ENCODE measurements at places on chromosomes 12 and 14.

GRCh38 chr12:32139064-32139421 lies 32.4 kb downstream of the BICD1 start:
- DNase-seq, result peak; percentile 64

DNA sequence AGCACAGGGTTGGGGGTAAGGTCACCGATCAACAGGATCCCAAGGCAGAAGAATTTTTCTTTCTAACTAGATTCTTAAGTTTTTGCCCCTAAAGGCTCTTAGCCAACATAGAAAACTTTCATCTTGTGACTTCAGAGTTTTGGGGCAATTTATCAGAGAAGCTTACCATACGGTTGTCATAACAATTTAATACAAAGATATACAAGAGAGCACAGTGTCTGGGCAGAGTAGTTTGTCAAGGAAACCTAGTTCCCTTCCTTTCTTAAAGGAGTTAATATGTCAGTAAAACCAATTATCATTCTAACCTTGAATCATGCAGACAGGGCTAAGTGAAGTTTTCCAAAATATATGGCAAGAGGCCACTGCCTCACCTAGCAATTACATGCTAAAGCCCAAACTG lies 18.4 kb downstream of the NR2C1 start:
- DNase-seq, result no peak

DNA sequence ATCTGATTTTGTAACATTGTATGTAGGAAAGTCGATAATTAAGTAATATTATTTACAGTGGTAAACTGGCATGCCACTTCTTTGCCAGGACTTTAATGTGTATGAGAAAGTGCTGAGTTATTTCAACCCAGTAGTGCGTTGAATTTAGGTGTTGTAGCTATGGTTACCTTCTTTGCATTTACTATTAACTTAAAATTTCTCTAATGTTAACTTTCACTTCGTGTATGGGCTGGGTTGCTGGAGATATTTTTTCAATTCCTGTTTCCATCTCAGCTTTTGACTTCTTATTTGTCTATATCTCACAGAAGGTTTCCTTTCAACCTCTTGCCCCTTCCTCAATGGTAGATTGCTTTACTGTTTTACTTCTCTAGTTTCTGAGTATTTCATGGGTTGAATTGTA lies 1345.6 kb downstream of the FSCB start:
- no peak for DNase-seq

- DNase-seq, result no peak
Observed at GRCh38 chr14:32578181-32578580, 249.1 kb downstream of the AKAP6 start.

DNA sequence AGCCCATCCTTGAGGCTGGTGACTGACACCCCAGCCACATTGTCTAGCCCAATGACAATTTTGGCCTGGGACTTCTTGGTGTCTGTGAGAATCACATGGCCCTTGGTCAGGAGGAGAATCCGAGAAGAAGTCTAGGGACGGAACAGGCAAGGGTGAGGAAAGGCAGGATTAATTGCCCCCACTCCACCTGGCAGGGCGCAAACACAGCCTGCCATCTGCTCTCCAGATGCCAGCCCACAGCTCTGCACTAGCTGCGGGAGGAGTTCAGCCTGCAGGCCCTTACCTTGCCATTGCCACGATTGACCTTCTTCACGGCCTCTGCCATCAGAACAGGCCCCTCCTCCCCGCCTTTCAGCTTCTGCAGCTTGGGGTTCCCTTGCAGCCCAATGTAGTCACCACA lies 13.1 kb upstream of the TAC3 start:
- DNase-seq, result no peak

- no peak for DNase-seq
Observed at GRCh38 chr12:95959107-95959506, 16.0 kb downstream of the AMDHD1 start.

DNA sequence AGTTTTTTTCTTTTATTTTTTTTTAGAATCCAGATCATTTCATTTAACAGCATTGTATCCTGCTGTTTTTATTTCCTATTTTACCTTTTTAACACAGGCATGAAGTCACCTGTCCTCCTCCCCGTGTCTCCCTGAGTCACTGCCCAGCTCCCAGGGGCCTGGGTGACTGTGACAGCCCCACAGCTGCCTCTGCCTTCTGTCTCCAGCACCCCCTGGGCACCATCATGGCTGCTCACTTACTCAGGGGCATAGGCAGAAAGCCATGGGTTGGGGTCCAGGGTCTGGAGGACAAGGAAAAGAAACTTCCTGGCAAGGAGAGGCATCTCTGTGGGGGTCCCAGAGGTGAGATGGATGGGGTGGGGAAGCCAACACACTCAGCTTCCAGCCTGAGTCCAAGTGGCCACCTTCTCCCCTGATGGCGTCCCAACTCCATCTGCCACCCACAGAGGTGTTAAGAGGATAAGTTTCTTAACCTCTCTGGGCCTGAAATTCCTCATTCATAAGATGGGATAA lies 25.3 kb downstream of the TMEM63C start:
- DNase-seq, result no peak

- DNase-seq, result no peak
Observed at GRCh38 chr12:91687052-91688017, 458.3 kb downstream of the BTG1 start.

DNA sequence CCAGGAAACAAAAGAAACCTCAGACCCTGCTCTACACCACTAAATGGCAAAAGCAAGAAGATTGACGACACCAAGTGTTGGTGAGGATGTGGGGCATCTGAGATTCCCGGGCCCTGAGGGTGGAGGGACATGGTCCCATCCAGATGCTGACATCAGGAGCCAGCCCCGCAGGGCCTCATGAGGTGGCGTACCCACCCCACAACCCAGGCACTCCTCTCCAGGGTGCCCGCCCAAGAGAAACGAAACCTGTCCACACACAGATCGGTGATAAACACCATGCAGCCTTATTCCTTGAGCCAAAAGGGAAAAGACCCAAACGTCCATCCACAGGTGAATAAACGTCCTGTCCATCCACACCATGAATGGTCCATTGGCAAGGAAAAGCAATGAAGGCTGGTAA lies 54.8 kb upstream of the C14orf180 start:
- DNase-seq, result no peak

- no peak for DNase-seq
Observed at GRCh38 chr12:92926549-92926948, 2.5 kb downstream of the EEA1 start.

DNA sequence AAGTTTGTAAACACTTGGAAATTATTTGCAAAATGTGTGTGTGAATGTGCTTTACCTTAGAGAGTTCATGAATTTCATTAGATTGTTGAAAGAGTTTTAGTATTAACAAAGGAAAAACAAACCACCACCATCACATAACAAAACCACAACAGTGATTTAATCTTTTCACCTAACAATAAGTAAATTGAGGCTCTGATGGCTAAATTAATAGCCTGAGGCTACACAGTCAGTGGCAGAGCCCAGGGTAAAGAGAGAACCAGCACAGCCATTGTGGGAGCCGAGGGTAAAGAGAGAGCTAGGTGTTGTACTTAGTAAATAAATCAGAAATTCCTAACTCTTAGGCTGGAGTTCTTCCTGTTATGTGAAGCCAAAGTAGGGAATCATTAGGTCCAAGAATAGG lies 51.2 kb upstream of the CAPRIN2 start:
- DNase-seq, result no peak

DNA sequence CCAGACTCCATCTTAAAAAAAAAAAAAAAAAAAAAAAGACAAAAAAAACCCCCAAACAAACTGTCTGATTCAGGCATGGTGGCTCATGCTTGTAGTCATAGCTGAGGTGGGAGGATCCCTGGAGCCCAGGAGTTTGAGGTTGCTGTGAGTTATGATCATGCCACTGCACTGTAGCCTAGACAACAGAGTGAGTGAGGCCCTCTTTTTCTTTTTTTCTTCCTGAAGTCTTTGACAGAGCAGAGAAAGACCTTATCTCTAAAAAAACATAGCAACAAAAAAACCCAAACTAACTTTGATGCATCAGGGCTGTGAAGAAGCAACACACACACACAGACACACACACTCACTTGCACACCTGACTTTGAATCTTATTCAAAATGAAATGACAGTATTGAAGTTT lies 7.7 kb upstream of the AMN1 start:
- DNase-seq, result no peak

DNA sequence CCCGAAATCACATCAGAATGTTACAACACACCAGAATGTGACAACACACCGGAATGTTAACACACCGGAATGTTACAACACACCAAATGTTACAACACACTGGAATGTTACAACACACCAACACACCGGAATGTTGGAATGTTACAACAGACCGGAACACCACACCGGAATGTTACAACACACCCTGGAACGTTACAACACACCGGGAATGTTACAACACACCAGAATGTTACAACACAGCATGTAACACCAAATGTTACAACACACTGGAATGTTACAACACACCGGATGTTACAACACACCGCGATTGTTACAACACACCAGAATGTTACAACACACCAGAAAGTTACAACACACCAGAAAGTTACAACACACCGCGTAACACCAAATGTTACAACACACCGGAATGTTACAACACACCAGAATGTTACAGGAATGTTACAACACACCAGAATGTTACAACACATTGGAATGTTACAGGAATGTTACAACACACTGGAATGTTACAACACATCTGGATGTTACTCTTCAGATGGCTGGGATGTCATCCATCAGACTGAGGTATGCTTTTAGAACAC lies 21.1 kb downstream of the CHFR start:
- no peak for DNase-seq

DNA sequence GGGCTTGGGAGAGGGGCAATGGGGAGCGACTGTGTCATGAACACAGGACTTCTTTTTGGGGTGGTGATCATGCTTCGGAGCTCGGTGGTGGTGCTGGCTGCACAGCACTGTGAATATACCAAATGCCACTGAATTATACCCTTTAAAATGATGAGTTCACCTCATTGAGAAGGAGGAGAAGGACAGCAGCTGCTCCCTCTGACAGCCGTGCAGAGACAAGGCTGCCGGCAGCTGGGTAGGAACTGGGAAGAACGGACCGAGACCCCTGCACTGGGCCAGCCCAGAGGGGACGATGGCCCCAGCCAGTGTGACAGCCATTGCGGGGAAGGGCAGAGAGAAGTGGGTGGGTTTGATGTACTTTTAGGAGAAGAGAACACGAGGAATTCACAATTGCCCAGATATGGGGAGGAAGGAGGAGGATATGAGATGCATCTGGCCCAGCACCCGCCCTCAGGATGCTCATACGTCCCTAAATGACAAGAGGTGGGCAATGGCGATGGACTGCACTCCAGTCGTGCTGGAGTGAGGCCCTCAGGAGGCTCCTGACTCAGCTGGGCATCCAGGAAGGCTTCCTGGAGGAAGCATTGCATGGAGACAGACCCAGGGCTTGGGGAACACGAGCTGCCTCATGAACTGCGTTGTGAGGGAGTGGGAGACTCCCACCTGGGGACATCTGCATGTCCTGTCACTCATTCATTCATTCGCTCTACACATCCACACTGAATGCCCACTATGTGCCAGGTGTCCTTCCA lies 64.3 kb upstream of the C14orf180 start:
- DNase-seq, result no peak

DNA sequence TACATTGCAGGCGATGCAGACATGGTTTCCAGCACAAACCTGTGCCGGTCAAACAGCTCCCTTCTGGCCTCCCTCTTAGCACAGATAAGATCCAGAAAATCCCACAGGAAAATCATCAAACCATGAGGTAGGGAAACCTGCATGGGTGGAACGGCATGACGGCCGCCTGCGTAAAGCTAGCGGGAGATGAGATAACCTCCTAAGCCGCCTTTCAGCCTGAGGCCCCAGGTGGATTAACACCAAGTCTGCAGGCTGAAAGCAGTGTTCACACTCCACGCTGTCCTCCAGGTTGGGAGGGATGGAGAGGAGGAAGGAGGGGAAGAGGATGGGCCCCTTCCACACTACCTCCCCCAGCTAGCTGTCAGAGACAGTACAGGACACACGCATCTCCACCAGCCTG lies 63.8 kb downstream of the TSPAN11 start:
- no peak for DNase-seq

DNA sequence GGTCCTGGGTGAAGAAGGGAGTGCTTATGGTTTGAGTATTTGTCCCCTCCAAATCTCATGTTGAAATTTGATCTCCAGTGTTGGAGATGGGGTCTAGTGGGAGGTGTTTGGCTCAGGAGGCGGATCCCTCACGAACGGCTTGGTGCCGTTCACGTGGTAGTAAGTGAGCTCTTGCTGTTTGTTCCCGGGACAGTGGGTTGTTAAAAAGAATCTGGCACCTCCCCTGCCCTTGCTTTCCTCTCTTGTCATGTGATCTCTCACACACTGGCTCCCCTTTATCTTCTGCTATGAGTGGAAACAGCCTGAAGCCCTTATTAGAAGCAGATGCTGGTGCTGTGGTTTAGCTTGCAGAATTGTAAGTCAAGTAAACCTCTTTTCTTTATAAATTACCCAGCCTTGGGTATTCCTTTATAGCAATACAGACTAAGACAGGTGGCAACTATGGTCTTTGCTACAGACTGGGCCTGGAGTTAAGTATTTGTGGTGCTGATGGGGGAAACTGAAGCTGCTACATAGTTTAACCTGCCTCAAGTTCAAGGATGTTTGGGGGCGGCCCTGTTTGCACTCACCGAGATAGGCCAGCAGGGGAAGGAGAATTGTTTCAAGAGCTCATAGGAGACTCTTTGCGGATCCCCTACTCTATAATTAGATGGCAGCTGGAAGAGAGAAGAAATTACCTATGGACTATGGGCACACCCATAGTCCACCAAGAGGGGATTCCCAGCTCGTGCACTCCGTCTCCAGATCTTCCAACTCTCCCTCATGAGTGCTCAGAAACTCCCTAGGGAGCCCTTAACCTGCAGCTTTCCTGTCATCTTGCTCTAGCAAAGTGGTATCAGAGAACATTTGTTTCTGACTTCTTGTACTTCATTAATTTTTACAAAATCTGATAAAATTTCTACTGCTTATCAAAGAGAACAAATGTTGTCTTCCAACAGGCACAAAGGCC lies 164.6 kb downstream of the SLC15A5 start:
- DNase-seq, result no peak

DNA sequence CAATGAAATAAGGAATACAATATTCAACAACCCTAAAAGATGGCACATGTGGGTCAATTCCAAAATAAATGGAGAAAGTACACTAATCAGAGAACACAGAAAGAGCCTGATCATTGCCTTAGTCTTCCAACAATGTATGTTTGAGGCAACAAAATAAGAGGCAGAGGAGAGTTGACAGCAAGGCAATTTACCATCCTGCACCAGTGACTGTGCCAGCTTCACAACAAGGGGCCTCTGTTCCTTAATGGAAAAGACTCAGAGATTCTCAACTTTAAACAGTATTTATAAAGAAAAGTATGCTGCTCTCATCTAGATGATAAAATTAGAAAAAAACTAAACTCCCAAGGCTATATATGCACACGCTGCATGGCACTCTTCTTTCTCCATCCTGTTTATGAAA lies 25.9 kb downstream of the EPS8 start:
- peak; percentile 86 for DNase-seq

GRCh38 chr14:96225745-96226151 lies 21.1 kb downstream of the BDKRB2 start:
- no peak for DNase-seq

- peak; percentile 5 for DNase-seq
Observed at GRCh38 chr12:103318566-103318965, 177.2 kb downstream of the C12orf42 start.

DNA sequence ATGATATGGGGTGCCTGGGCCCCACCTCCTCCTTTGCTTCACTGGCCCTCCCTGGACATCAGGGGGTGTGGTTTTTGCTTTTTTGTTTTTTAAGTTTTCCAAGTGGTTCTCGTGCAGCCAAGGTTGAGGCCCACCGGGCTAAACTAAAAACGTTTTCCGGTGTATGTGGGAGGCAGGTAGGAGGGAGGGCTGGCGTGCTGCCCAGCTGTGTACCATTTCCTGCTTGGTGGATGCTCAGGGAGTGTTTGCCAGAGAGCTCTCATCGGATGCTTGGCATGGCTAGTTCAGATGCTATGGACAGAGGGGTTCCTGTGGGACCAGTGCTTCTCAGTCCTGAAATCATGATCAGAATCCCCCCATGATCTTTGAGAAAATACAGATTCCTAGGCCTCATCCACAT lies 246.4 kb downstream of the CACNA1C start:
- DNase-seq, result no peak
